Caco-2 (cell line): ENCODE measurements at places on chromosomes 7 and 10. TPM values are rescaled to one million over a fixed set of nuclear protein-coding genes. Genes with fewer than 3 reads are reported as not detected.
A peak's percentile ranks its signal among the peaks of the same experiment; 100 is the strongest.

Gene SPAG6
- 0.79 and 0.81 TPM in 2 replicates for total RNA-seq

Gene GJC3
- total RNA-seq, result 0.27 TPM in 1 of 2 replicates, not detected in the other

Gene ANKRD1
- total RNA-seq, result 75.7 and 97.4 TPM in 2 replicates

Gene LHFPL3
- not detected in 2 replicates for total RNA-seq

Gene HTRA1
- 0.70 and 1.1 TPM in 2 replicates for total RNA-seq

Gene CARD11
- 4.4 and 5.4 TPM in 2 replicates for total RNA-seq

Gene SORCS1
- not detected in 2 replicates for total RNA-seq

Gene LRCH4
- 69.5 and 71.4 TPM in 2 replicates for total RNA-seq

Gene GPR85
- total RNA-seq, result not detected in 2 replicates

Gene CRHR2
- total RNA-seq, result not detected in 2 replicates

Gene OPALIN
- not detected in 2 replicates for total RNA-seq

Gene LIPF
- total RNA-seq, result not detected in 2 replicates

GRCh38 chr10:1595726-1596125, 141.6 kb downstream of the ADARB2 start:
- H3K27me3 ChIP-seq, result no peaks in the 10 kb centered on the region; the same call in 1 of the 2 replicates
- no peak overlapping the region for H3K4me3 ChIP-seq
- no peaks in the 10 kb centered on the region for H3K4me1 ChIP-seq
- no peaks in the 10 kb centered on the region for H3K36me3 ChIP-seq
- H3K27ac ChIP-seq, result no peak overlapping the region

- H3K4me1 ChIP-seq, result no peaks in the 10 kb centered on the region
- DNase-seq, result no peak
- H3K27ac ChIP-seq, result no peak overlapping the region
- no peak overlapping the region; the same call in 1 of the 2 replicates for H3K4me3 ChIP-seq
Measured at GRCh38 chr7:140061607-140061930, 1.2 kb downstream of the PARP12 start.

GRCh38 chr7:121330053-121330833, 1.4 kb downstream of the WNT16 start:
- H3K36me3 ChIP-seq, result no peaks in the 10 kb centered on the region
- H3K27ac ChIP-seq, result no peak overlapping the region
- peaks cover 4% of the 10 kb centered on the region; the same call in 1 of the 2 replicates for H3K27me3 ChIP-seq
- no peak for DNase-seq
- 0 out of 2 replicates have a peak, but pooled peaks cover 5% of the 10 kb centered on the region for H3K4me1 ChIP-seq

DNA sequence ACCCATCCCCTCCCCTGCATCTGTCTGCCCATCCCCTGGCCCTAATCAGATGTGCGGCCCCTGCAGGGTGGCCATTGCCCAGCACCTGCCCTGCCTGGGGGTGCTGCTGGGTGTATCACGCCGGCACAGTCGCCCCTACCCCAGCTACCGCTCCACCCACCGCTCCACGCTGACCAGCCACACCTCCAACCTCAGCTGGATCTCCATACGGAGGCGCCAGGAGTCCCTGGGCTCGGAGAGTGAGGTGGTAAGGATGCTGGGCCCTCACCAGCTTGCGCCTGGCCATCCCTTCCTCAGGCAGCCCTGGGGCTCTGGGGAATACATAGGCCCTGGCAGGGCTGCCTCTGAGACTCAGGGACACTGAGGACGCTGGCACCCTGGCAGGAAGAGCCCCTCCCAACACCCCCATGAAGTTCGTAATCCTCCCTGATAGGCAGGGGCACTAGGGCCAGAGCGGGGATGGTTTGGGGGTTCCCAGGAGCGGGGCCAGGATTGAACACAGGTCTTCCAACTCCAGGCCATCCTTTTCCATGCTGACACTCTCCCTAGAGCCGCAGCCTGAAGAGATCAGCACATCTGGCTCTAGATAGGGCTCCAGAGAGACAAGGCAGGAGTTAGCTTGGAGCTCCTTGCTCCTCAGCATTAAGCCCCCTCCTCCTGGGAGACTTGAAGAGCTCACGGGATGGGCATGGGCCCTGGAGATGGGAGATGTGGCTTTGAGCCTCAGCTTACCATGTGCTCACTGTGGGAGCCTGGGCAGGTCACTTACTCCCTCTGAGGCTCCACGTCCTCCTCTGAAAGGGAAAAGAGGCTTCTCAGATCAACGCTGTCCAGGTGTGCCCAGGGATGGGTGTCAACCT, 5.9 kb upstream of the LDB3 start:
- H3K4me3 ChIP-seq, result no peak overlapping the region
- DNase-seq, result no peak
- no peaks in the 10 kb centered on the region for H3K27me3 ChIP-seq

- H3K27ac ChIP-seq, result peak within 1 kb of the TSS; percentile 70
- H3K36me3 ChIP-seq, result no peaks in the 10 kb centered on the region
- H3K4me1 ChIP-seq, result peaks cover 67% of the 10 kb centered on the region
Measured at GRCh38 chr10:129466703-129467358, at the start of gene MGMT. MGMT (plus strand) TSS chr10:129467241.

- no peak for DNase-seq
- H3K4me1 ChIP-seq, result no peaks in the 10 kb centered on the region
- H3K27me3 ChIP-seq, result no peaks in the 10 kb centered on the region
- peak overlapping the region; percentile 5 for H3K27ac ChIP-seq
Measured at GRCh38 chr7:47408675-47409074, 173.2 kb downstream of the TNS3 start.

GRCh38 chr7:83415840-83416239, 233.1 kb downstream of the SEMA3E start:
- DNase-seq, result no peak
- H3K4me1 ChIP-seq, result no peaks in the 10 kb centered on the region
- H3K27ac ChIP-seq, result no peak overlapping the region

GRCh38 chr10:50538555-50539398, 85.0 kb downstream of the SGMS1 start:
- no peak for DNase-seq
- H3K27ac ChIP-seq, result no peak overlapping the region
- no peaks in the 10 kb centered on the region for H3K27me3 ChIP-seq
- no peak overlapping the region for H3K4me3 ChIP-seq

- no peak overlapping the region for H3K27ac ChIP-seq
- no peak overlapping the region for H3K4me3 ChIP-seq
- DNase-seq, result no peak
- no peaks in the 10 kb centered on the region for H3K27me3 ChIP-seq
- H3K36me3 ChIP-seq, result no peaks in the 10 kb centered on the region
Measured at GRCh38 chr10:84118395-84119006, 20.8 kb upstream of the GHITM start.

GRCh38 chr7:12139416-12139815, 71.7 kb upstream of the TMEM106B start:
- no peak for DNase-seq
- no peaks in the 10 kb centered on the region for H3K36me3 ChIP-seq
- H3K27ac ChIP-seq, result no peak overlapping the region

DNA sequence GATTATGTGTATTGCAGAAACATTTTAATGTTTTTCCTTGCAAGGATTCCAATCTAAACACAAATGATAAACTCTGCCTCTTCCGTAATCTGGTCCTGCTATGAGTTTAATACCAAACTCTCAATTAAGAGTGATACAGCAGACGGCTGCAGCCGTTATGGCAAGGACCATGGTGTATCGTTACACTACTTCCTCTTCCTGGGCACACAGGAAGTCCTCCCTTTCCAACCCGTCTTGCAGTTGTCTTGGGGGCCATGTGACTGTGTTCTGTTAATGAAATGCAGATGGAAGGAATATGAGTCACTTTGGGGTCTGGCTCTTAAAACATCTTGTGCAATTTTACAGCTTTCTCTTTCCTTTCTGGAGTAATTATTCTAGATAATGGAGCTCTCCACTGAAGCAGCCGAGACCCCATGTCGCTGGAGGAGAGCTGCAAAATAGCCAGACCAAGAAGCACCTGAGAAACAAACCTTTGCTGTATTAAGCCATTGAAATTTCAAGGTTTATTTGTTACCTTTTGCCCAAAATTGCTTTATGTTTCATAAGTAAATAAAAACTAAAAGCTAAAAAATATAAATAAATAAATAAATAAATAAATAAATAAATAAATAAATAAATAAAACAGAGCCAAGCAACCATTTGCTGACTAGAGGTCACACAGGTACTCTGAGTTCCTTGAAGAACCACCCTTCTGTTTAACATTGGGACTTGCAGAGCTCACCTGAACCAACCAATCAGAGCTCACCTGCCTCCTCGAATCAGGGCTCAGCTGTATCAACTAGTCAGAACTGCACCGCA, 74.7 kb downstream of the FRMPD2 start:
- H3K36me3 ChIP-seq, result no peaks in the 10 kb centered on the region
- H3K27me3 ChIP-seq, result no peaks in the 10 kb centered on the region
- H3K4me3 ChIP-seq, result no peak overlapping the region
- peaks cover 7% of the 10 kb centered on the region for H3K4me1 ChIP-seq

- no peak overlapping the region for H3K27ac ChIP-seq
- DNase-seq, result no peak
- H3K4me3 ChIP-seq, result no peak overlapping the region
- H3K36me3 ChIP-seq, result no peaks in the 10 kb centered on the region
- no peaks in the 10 kb centered on the region; the same call in 1 of the 2 replicates for H3K4me1 ChIP-seq
Measured at GRCh38 chr10:727162-727790, 37.8 kb upstream of the DIP2C start.

- no peak for DNase-seq
- H3K27ac ChIP-seq, result no peak overlapping the region
- H3K4me3 ChIP-seq, result no peak overlapping the region
Measured at GRCh38 chr10:103445767-103446567, 6.2 kb downstream of the CALHM2 start.

- no peak overlapping the region for H3K4me3 ChIP-seq
- no peak overlapping the region for H3K27ac ChIP-seq
- no peaks in the 10 kb centered on the region for H3K27me3 ChIP-seq
- H3K36me3 ChIP-seq, result no peaks in the 10 kb centered on the region
- no peak for DNase-seq
Measured at GRCh38 chr10:6142644-6143043, 53.8 kb downstream of the RBM17 start.

- H3K36me3 ChIP-seq, result no peaks in the 10 kb centered on the region
- no peak overlapping the region for H3K4me3 ChIP-seq
- H3K4me1 ChIP-seq, result no peaks in the 10 kb centered on the region
- DNase-seq, result peak; percentile 86
Measured at GRCh38 chr10:3239066-3239919, 66.7 kb upstream of the PITRM1 start.

DNA sequence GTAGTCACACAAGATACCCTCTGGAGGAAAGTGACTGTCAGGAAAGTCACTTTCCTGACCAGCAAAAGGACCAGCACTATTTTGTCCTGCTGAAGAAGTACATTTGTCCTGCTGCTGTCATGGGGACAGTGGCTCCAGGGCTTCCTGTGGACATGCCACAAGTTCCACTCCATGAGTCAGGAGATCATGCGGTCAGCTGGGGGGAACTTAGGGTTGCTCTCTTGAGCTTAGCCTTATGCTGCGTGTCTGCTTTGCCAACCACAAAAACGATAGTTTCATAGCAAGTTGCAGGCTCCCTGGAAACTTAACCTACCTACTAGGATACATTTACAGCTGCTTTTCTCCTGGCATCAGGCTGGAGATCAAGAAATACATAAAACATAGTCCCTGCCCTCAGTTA, 19.8 kb upstream of the ALOX5 start:
- DNase-seq, result no peak
- no peak overlapping the region for H3K27ac ChIP-seq
- H3K27me3 ChIP-seq, result no peaks in the 10 kb centered on the region
- H3K4me1 ChIP-seq, result no peaks in the 10 kb centered on the region

- no peak overlapping the region for H3K27ac ChIP-seq
- no peaks in the 10 kb centered on the region for H3K27me3 ChIP-seq
- no peaks in the 10 kb centered on the region for H3K4me1 ChIP-seq
- no peak overlapping the region for H3K4me3 ChIP-seq
- no peak for DNase-seq
- no peaks in the 10 kb centered on the region for H3K36me3 ChIP-seq
Measured at GRCh38 chr10:36048236-36048635, 406.1 kb upstream of the FZD8 start.

DNA sequence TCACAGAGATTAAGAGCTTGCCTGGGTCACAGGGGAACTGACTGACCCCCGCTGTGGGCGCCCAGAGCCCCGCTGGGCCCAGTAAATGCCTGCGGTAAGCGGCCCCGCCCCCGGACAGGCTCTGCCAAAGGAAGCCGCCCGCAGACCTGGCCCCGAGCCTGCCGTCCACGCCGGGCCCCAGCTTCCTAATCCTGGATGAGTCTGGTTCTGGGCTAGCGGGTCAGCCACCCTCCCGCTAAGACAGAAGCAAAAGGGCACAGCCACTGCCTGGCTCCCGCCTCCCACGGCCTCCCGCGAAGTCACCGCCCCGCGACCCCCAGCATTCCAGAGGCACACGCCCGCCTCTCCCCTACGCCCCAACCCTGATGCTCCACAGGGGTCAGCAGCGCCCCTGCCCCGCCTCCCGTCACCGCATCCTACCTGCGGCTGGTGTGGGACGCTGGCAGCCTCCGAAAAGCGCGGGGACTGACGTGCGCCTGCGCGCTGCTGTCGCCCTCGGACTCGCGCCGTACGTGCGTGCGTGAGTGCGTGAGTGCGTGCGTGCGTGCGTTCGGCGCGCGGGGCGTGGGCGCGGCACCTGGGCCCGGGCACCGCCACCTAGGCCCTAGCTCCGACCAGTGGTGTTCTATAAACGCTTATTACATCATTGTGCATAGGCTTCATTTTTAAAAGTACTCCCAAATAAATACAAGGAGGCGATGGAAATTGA, at the start of gene FIGNL1:
Gene FIGNL1 (minus strand): TSS at position 470 of the 709 bp plus-strand sequence. CDS start 3,063 bp downstream, outside the sequence.
- peak within 1 kb of the TSS; percentile 94 for H3K4me3 ChIP-seq
- peak within 1 kb of the TSS; percentile 79 for H3K27ac ChIP-seq
- H3K4me1 ChIP-seq, result peaks cover 27% of the 10 kb centered on the region
- no peaks in the 10 kb centered on the region for H3K27me3 ChIP-seq
- peak; percentile 83 for DNase-seq

- DNase-seq, result peak; percentile 46
- H3K36me3 ChIP-seq, result no peaks in the 10 kb centered on the region
Measured at GRCh38 chr7:134458341-134458805, 527 bp downstream of the AKR1B1 start.

GRCh38 chr10:4141471-4141870, 356.5 kb upstream of the KLF6 start:
- no peaks in the 10 kb centered on the region for H3K36me3 ChIP-seq
- H3K27me3 ChIP-seq, result no peaks in the 10 kb centered on the region
- H3K4me3 ChIP-seq, result no peak overlapping the region
- peak; percentile 48 for DNase-seq

DNA sequence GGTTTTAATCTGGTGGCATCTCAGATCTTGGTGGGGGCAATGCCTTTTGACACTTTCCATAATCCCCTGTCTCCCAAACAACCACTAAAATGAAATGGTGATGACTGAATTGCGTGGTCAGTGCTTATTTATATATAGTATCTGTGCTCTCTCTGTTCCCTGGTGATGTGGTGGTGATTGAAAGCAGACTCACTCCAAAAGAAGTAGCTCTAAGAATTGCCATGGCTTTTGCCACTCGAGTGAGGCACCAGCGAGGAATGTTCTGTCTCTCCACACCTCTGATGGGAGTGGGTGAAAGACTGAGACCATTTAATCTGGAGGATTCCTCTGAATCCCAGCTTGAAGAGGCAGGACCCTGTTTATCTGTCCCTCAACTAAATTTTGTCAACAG, 2.8 kb downstream of the DUSP5 start:
- H3K27me3 ChIP-seq, result no peaks in the 10 kb centered on the region
- no peak overlapping the region for H3K4me3 ChIP-seq
- peak overlapping the region; percentile 68 for H3K27ac ChIP-seq
- H3K36me3 ChIP-seq, result no peaks in the 10 kb centered on the region; the same call in none of the 2 replicates

GRCh38 chr10:102546606-102547320, 43.0 kb downstream of the SUFU start:
- no peaks in the 10 kb centered on the region for H3K27me3 ChIP-seq
- no peaks in the 10 kb centered on the region for H3K4me1 ChIP-seq
- DNase-seq, result no peak
- no peak overlapping the region for H3K4me3 ChIP-seq
- H3K36me3 ChIP-seq, result peaks cover 1% of the 10 kb centered on the region; the same call in 1 of the 2 replicates
- no peak overlapping the region for H3K27ac ChIP-seq
